Mammary epithelial cell (primary cell): ENCODE measurements at places on chromosomes 13 and 19.

DNA sequence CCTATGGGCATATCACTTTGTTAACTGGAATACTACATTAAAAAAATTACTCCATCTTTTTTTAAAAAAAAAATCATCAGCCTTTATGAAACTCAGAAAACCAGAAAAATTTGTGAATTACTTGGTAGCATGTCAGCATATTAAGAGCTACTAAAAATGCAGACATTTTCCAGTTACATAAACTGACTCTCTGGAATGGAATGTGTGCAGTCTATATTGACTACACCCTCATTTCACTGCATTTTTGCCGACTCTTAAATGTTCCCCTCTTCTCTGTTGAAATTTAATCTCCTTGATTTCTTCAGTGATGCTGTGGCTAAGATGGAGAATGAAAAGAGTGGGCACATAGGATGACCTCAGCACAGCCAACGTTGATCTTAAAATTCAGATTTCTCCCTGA lies 393.8 kb downstream of the ITGBL1 start:
- no peak for DNase-seq

- no peak for DNase-seq
Measured at GRCh38 chr13:51885651-51886050, 23.9 kb downstream of the CCDC70 start.

DNA sequence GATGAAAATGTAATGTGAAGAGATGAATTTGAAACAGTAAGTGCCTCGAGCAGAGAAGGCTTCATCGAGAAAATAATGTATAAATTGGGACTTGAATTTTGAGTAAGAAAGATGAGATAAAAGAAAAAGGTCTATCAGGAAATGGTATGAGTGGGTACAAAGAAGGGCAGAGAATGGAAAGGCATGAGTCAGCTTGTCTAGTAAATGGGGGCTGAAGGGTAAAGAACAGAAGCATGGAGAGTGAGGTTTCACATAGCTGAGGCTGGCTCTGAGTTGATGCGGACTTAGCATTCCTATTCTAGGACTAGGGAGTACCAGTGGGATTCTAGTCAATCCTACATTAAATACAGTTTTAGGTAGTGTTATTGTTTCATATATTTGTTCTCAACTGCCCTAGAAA lies 85.8 kb downstream of the ZC3H13 start:
- no peak for DNase-seq

DNA sequence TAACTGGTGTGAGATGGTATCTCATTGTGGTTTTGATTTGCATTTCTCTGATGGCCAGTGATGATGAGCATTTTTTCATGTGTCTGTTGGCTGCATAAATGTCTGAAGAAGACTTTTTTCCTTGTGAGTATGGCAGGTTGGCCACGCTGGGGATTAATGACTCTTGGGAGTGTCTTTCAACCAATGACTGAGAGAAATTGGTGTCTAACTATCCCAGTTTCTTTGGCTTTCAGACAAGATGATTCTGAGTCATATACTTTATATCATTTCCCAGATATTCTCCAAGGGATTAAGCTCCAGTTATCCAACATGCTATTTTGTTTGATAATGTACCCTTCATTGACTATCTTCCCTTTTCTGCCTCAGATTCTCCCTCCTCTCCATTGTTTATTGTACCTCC lies 35.5 kb upstream of the CSNK1A1L start:
- no peak for DNase-seq

GRCh38 chr19:54518844-54519243 lies 16.2 kb downstream of the LAIR2 start:
- DNase-seq, result peak; percentile 9

DNA sequence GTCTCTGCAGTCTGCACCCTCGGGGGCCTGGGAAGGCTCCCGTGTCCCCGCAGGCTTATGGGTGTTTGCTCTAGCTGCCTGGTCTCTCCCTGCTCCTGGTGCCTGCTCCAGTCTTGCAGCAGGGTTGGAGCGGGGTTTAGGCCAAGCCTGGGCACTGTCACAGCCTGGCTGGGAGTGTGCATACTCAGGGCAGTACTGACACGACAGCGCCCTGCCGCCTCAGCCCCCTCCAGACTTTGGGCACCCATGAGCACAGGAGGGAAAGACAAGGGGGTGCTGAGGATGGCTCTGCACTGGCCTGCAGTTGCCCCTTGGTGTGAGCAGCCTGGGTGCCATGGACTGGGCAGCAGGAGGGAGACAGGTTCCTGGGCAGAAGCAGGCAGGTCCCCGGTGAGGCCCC lies 35.7 kb downstream of the CEP89 start:
- DNase-seq, result no peak

DNA sequence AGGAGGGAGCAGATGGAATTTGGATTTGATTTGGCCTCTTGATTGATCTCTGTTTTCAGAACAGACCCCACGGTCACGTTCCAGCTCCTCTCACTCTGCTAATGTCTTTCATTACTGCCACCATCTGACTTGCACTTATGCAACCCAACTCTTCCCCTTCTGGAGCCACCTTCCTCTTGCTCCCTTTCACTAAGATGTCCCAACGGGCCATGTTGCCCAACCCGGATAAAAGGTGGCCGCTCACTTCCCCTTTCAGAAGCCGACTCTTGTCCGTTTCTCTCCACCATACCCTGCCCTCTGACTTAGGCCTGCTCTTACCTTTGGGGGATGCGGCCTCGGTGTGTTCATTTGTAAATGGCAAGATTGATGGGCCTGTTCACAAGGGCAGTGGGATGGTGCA lies 27.4 kb upstream of the CYP4F8 start:
- no peak for DNase-seq

DNA sequence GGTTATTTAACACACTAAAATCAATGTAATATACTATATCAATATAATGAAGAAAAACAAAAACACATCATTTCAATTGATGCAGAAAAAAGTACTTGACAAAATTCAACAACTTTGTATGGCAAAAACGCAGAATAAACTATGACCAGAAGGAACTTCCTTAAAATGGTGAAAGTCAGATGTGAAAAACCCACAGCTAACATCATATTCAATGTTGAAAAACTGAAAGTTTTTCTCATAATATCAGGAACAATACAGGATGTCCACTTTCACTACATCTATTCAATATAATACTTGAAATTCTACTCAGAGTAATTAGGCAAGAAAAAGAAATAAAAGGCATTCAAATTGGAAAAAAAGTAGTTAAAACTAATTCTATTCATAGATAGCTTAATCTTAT lies 50.3 kb downstream of the SPRY2 start:
- no peak for DNase-seq

DNA sequence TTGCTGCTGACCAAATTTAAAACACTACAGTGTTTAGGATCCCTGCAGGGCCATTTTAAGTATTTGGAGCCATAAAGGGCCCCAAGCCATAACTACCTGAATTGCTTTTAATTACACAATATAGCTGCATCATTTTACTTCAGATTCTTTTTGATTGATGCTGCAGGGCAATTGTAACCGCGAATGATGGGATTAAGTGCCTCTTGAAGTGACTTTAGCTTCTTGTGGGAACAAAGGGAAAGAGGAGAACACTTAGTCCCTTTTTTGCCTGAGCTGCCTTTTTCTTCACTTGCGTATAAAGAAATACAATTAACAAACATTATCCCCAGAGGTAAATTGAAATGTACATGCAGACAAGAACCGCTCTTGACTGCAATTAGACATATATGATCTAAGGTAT lies 228.5 kb downstream of the ZIC5 start:
- DNase-seq, result no peak

DNA sequence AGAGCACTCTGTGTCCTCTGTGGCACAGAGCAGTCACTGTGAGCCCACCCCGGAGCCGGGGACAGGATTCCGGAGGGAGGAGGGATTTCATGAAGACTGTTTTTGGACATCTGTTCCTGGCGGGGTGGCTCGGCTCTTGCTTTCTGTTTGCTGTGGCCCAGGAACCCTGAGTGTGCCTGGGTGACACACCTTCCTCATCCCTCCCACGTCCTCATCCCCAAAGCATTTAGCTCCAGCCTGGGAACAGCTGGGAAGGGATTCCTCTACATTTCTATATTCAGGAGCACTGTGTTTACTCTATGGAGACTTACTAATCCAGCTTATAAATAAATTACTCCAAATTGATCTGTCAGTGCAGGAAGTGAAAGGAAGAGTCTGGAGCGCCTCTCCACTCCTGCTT lies 97.8 kb upstream of the UBL3 start:
- DNase-seq, result no peak

DNA sequence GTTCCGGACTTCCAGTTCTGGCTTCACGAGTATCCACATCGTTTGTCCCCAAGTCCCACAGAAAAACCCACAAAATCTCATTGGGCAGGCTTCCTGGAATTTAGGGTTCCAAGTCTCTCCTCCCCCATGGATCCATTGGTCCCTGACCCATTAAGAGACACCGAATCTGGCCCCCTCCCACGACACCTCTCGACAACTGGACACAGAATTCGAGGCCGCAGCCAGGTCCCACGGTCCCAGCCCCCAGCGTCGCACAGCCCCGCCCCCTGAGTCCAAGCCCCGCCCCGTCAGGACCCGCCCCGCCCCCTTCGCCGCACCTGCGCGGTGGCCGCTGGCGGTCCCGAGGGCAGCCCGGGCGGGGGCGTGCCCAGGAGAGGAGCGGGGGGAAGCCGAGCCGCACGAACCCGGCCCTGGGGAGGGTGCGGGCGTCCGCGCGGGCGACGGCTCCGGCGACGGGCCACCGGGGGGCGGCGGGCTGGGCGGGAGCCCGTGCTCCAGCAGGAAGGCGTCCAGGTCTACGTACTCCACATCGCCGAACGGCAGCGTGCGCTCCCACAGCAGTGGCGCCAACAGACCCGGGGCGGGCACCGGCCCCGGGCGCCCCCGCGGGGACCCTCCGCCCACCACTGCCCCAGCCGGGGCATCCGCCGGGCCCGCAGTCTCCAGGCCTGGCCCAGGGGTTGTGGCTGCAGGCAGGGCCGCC lies 1.8 kb downstream of the DBP start:
- no peak for DNase-seq

DNA sequence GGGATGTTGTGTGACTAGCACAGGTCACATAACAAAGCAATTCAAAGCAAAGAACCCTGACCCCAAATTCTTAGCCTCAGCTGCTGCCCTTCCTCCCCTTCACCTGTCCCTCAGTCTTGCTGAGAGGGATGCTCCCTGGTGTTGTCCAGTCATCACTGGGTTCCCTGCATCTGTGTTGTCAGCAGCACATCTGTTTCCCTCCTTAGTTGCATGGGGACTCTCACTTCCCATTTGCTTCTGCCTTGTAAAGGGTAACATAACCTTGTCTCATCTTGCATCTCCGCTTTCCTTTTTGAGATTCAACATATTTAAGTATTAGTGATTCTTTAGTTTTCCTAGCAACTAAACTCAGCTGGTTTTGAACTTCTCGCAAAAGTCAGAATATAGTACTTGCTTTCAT lies 54.0 kb downstream of the SPATA13 start:
- DNase-seq, result no peak

DNA sequence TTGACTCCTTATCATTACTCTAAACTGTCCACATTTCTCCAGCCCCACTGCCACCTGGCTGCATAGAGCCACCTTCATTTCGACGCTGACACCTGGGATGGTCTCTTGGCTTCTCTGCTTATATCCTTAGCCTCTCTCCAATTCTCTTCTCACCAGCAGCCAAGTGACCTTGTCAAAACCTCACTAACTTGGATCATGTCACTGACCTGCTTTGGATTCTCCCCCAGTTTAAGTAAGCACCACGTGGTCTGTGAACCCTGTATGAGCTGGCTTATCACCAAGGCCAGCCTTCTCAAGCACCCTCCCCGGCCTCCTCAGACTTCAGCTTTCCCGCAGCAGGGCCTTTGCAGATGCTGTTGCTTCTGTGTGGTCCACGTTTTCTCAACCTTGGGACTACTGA lies 12.3 kb upstream of the GGACT start:
- no peak for DNase-seq

GRCh38 chr13:74299721-74300120 lies 165.5 kb upstream of the KLF12 start:
- DNase-seq, result no peak

DNA sequence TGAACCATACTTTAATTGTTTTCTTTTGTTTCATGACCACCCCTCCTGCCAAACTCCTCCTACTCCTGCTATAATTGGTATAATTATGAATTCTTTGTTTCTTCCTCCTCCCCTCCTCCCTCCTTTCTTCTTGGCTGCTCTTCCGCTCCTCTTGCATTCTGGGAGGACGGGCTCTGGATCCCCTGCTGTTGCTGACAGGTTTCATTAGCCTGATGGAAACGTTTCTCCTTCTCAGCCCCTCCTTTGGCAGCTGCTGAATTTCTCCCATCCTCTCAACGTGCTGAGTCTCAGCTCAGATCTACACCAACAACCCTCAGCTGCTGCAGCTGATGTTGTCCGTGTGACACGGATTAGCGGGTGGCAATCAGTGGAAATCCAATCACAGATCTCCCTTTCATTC lies 97.1 kb upstream of the UBAC2 start:
- DNase-seq, result no peak

DNA sequence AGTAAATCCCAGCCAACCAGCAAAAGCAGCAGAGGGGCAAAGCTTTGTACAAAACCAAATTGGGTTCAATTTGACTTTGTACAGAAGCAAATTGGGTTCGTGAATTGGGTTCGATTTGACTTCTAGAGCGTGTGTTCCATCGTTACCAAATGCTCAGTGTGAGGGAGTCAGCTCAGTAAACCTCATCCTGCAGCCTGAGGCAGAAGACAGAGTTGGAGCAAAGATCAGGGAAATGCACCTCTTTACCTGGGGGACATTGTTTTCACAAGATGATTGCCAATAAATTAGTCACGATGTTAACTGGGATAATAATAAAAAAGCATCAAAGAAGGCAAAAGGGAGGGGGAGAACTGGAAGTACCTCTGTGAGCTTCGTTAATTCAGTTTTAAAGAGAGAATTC lies 1.5 kb downstream of the RAB20 start:
- DNase-seq, result peak; percentile 26

DNA sequence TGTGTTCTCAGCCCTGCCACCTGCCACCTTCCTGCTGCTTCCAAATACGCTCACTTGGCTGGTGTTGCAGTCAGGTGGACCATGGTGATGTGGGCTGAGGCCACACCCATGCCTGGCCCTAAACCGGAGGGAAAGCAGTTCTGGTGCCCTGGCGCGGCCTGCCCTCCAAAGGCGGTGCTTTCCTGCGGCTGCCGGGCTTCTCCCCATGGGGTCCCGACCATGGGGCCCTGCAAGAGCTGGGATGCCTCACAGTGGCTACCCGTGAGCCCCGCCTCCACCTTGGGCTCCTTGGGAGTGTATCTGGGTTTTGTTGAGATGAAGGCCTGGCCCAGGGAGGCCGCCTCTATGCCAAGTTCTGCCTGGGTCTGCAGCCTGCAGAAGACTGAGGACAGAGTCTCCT lies 73.7 kb downstream of the ERICH6B start:
- DNase-seq, result no peak

- no peak for DNase-seq
Measured at GRCh38 chr19:45789035-45789786, 3.4 kb downstream of the DMWD start.
